ENCODE measurements at places on chromosomes 3 and 15. TPM values are rescaled to one million over a fixed set of nuclear protein-coding genes. Genes with fewer than 3 reads are reported as not detected.

The CPEB1 gene
- 9.8 TPM for total RNA-seq

The C3orf85 gene
- not detected for total RNA-seq

The MUC20 gene
- total RNA-seq, result 15.7 TPM

The P3H2 gene
- 46.3 TPM for total RNA-seq

The SCAANT1 gene
- not detected for total RNA-seq

The MME gene
- total RNA-seq, result 19.2 TPM

The STRIT1 gene
- total RNA-seq, result not detected

The CCR8 gene
- total RNA-seq, result not detected

The JMJD7 gene
- total RNA-seq, result 15.9 TPM

The GOLGA8B gene
- 71.0 TPM for total RNA-seq

The SLC2A2 gene
- total RNA-seq, result not detected

The PEX5L gene
- 22.8 TPM for total RNA-seq

The DNASE1L3 gene
- 3.5 TPM for total RNA-seq

The EOGT gene
- 88.0 TPM for total RNA-seq

The EAF2 gene
- 16.3 TPM for total RNA-seq

The SNTN gene
- total RNA-seq, result not detected

The MITF gene
- 38.3 TPM for total RNA-seq

The PAQR5 gene
- total RNA-seq, result 3.1 TPM

The EPM2AIP1 gene
- 53.5 TPM for total RNA-seq

The VWA5B2 gene
- 1.2 TPM for total RNA-seq

The CRABP1 gene
- total RNA-seq, result 401 TPM

The MAP1A gene
- total RNA-seq, result 26.2 TPM

The C3orf52 gene
- total RNA-seq, result 2.1 TPM

The ERICH6 gene
- not detected for total RNA-seq

The ADAMTSL3 gene
- 44.9 TPM for total RNA-seq

The ZNF80 gene
- total RNA-seq, result not detected

The ARRDC4 gene
- total RNA-seq, result 14.1 TPM

The SIDT1 gene
- total RNA-seq, result 4.8 TPM

The MOBP gene
- total RNA-seq, result not detected

The SCAP gene
- 77.0 TPM for total RNA-seq

The CP gene
- 47.8 TPM for total RNA-seq
